Neural progenitor cell (in vitro differentiated cells): ENCODE measurements at places on chromosomes 6 and 20. TPM values are rescaled to one million over a fixed set of nuclear protein-coding genes. Genes with fewer than 3 reads are reported as not detected.
A peak's percentile ranks its signal among the peaks of the same experiment; 100 is the strongest.

The PACRG gene
- 0.30 and 0.37 TPM in 2 replicates for total RNA-seq

DNA sequence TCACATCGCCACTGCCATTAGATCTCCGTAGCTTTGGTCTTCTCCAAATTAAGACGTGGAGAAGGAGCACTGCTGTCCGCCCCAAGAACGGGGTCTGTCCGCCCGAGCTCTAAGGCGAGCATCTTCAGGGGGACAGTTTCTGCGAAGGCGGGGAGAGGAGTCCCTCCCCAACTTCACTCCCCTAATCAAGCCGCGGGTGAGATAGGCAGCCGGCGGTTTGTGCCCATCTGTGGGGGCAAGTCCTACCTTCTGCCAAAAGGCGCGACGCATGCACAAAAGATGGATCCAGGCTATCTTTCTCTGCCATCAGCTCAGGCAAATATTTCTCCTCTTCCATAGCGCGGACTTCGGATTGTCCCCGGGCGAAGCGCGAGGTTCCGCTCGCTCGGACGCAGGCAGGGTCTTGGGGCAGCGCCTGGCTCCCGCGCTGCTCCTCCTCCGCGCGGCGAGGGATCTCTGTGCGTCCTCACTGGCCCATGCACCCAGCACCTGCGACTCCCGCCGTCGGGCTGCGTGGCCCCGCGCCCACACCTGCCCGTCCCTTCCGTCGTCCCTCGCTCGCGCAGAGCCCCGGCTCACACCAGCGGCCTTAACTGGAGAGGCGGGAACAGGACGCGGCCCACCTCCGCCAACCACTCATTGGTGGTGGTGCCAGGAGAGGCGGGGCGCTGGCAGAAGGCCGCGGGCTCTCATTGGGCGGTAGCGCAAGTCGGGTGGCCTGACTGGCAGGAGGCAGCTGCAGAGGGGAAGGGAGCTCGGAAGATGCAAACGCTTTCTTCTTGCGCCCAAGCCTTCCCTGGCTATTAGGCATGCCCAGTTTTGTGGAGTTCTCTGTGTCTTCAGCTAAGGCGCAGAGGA is at the start of gene KHDRBS2:
Gene KHDRBS2, minus strand, starts transcription at position 614 of the 858 bp plus-strand sequence.
- peak; percentile 97 for DNase-seq

DNA sequence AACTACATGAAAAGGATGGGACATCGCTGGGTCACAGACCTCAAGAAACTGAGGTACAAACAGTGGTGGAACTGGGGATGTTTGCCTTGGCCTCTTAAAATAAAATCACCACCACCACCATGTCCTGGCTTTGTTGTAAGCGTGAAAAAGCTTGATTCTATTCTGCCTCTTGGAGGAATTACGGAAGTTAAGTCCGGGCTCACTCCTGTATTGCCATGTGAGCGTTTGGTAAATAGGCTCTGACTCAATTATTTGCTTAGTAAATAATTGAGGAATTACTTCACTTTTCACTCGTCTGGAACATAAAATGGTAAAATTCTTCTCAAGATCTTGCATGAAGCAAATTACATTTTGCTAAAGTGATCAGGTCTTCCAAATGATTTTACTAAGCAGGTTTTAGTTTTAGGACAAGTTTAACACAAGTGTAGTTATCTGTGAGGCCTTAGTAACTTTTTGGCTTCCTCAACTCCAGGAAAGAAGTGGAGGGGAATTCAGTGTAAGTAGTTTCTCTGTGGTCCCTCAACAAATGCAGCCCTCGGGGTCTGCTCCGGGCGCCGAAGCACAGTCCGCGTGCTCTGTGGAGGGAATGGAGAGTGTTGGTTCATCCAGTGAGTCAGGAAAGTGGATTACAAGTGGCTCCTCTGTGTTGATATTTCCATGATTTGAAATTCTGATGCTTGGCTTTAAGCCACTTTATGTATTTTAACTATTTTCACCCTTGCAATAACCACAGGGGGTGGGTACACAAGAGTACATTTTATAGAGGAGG is 23.8 kb downstream of the IYD start:
- no peak for DNase-seq

- DNase-seq = no peak
These were observed 197.9 kb downstream of the TFAP2C start for GRCh38 chr20:56826705-56827665.

The MDFI gene
- total RNA-seq = 29.5 and 87.4 TPM in 2 replicates

The BTNL2 gene
- not detected in 2 replicates for total RNA-seq

DNA sequence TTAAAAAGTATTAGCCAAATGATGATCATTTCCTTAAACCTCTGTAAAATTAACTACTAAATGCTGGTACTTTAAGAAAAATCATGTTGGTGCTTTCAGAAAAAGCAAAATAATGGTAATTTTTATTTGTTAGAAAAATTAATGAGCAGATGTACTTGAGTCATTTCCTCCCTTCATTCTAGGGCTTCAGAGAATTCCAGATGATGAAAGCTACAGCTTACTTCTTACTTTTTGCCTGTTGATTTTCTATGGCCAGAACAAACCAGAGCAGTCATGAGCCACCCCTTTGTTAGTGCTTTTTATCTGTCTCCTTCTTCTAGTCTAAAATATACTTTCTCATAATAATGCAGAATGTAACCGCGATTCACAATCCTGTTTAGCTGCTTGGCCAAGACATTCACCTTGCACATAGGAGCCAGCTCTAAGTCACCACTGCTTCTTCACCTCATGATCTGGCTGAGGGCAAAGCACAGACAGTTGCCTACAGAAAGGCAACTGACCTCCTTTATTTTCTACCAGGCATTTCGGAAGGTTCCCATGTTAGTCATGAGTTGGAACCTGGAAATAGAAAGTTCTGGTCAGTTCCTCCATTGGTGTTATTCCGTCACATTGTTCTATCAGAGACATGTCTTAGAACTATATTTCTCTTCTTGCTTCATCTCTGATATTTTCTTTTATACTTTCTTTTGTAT is 43.5 kb upstream of the TINAG start:
- DNase-seq = no peak

The MUC21 gene
- total RNA-seq = not detected in 2 replicates

- DNase-seq = no peak
These were observed 233.6 kb downstream of the SMOC2 start for GRCh38 chr6:168674595-168674994.

DNA sequence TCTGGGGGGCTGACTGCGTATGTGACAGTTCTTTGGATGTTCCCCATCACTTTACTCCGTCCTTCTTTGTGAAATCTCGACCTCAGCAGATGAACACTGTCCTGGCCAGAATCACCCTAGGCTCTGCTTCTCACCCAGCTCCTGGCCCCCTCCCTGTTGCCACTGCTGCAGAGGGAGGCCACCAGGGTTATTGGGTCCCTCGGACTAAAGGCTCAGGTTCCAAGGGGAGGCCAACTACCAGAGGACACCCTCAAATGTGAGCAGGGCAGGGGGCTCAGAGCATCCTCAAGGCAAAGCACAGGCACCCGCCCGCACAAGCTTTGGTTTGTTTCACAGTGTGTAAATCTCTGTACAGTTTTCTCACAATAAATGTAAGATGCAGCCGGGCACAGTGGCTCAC is 269.9 kb downstream of the UST start:
- DNase-seq = no peak

The TRERF1 gene
- total RNA-seq = 8.3 and 12.3 TPM in 2 replicates

DNA sequence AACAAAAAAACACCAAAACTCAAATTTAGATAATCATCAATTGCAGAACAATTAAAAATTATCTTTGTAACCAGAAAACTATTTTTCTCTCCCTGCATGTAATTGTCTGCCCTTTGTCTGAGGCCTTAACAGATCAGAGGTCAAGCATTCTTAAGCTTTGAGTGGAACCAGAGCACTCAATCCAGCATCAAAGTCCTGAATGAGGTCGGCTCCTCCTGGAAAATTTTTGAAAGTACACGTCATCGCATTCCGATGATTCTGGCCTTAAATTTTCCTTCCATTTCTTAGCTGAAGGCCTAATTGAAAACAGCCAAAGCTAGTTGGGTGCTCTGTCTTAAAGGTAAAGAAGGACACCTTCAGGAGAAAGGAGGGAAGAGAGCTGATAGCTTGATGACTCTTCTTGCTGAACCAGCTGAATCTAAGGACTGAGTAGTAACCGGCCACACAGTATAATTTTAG is 510.2 kb upstream of the SULF2 start:
- DNase-seq = peak; percentile 76

DNA sequence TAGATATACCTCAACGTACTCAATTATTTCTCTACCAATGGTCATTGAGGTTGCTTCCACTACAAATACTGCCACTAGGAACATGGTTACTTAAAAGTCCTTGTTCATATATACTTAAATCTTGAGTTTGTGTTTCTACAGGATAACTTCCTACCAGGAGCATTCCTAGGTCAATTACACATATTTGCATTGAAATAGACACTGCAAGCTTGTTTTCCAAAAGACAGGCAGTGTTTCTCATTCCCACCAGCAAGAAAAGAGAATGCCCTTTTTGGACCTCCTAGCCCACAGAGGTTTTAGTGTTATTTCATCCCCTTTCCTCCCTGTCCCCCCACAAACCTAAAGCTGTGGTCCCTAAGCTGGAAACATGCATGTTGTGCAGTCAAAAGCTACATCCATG is 177.3 kb downstream of the ID4 start:
- no peak for DNase-seq

The PTK6 gene
- not detected in 2 replicates for total RNA-seq

The TRAPPC3L gene
- total RNA-seq = not detected in 2 replicates
